Right renal pelvis (tissue), 4 donors: ENCODE measurements at places on chromosomes 5 and 9. TPM values are rescaled to one million over a fixed set of nuclear protein-coding genes. Genes with fewer than 3 reads are reported as not detected.

Gene ECM2
- 14.8 TPM for polyA plus RNA-seq

DNA sequence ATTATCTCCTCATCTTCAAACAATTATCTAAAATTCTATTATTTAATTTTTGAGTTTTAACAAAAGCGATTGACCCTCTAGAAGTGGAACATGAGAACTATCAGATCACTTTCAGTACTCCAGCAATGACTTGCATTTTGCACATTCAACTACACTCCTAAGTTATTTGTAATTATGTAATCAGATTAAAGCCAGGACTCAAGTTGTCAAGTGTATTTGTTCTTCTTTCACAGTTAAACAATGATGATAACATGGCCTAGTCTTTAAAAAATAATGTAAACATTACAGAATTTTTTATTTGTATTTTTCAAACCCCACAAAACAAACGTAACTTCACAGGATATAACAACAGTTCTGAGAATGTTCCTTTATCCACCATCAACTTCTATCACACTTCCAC, 2148.9 kb upstream of the ACO1 start:
- no peak for DNase-seq

DNA sequence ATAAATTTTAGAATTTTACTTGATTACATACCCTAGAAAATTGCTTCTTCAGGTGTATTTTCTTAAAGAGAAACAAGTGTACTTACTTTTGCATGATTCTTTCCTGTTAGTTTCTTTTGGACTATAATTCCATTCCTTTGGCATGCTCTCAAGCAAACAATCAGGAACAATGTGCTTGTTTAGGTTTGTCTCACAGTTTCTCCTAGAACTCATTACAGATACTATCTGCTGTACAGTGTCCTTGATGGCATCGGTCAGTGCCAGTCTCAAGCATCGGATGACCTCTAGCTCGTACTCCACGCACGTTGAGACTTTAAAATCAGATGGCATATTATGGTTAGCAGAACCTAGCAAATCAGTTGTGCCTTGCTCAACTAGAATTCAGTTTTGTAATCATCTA, 214.9 kb downstream of the KIAA0825 start:
- DNase-seq, result no peak

DNA sequence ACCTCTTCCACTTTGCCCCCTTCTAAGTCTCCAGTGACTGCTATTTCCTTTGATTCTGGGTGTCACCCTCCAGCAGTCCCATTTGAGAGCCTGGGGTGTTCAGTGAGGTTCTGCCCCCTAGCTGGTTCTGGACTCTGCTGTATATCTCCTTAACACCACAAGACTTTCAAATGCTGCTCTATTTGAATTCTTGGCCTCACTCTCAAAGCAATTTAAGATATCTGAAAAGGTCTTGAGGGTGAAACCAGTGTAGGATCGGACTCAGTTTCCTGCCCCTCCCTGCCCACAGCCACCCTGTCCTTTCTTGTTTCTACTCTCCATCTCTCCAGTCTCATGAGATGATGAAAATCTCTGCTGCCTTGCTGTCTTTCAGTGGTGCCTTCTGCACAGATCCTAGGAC, 280.9 kb downstream of the TENT4A start:
- no peak for DNase-seq
